SK-N-SH treated with all-trans-retinoic acid at 6 μM for 48 hours (cell line): ENCODE measurements at places on chromosomes 5 and 9.

GRCh38 chr5:172658961-172659501, 18.0 kb downstream of the NEURL1B start:
- ATAC-seq = peak; percentile 84

- no peak for ATAC-seq
Observed at GRCh38 chr5:171397599-171397998, 9.9 kb downstream of the NPM1 start.

DNA sequence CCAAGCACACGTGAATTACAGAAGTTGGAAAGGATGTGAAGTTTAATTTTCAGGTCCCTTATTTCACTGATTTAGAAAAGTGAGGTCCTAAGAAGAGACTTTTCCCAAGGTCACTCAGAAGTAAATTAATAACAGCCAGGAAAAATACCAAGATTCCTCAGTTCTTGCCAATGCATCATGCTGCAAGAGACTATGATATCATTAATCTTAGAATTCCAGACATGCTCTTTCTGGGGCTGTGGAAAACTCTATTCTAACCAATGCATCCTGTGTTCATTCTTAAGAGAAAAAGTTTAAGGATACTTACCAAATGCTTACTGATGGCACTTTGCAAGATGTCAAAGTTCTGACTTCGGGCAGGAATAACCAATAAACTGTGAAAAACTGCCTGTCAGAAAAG, 42.8 kb downstream of the TEX10 start:
- peak; percentile 82 for ATAC-seq

DNA sequence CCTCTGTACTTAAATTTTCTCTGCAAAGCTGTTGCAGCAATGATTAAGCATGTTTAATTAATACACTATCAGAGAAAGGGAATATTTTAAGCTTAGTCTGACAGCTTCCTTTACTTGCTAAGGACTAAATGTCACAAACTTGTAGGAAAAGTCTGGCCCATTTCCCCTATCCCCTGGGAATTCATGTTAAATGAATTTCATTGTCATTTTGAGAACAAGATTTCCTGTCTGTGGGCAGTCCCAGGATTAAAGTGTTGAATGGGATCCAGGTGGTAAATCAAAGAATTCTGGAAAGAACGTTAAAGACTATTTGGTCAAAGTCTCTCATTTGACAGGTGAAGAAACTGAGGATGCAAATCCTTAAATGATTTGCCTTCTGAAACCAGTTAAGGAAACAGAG, 214.8 kb downstream of the MPDZ start:
- no peak for ATAC-seq

GRCh38 chr9:70580606-70581195, 166.2 kb upstream of the KLF9 start:
- ATAC-seq = no peak

DNA sequence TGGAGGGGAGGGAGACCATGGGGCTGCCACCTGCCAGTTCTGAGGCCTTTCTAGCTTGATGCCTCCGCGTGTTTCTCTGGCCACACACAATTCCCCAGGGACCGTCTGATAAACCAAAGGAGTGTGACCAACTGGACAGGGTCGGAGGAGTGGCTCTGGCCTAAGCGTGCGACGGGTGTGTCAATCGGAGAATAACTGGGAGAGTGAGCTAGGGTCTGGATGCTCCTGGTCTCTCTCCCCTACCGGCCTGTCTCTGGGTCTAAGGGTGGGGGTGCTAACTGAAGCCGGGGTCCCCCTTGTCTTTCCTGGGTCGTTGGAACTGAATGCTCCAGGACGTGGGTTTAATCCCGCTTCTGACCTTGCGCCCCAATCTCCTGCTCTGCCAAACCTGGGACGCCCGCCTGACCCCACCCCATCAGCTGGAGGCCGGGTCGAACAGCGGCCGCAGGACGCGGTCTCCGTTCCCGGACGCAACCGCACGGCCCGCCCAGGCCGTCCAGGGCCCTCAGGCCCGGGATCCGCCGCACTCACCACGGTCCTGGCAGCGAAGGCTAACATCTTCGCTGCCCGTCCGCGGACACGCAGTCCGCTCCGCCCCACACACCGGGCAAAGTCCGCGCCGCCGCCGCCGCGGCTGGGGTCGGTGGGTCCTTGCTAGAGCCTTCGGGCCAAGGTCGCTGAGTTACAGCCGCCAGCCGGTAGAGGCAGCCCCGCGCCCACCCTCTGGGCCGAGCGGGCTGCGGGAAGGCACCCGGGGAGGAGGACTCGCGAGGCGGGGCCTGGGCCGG, 447 bp downstream of the CRAT start:
- peak; percentile 50 for ATAC-seq

DNA sequence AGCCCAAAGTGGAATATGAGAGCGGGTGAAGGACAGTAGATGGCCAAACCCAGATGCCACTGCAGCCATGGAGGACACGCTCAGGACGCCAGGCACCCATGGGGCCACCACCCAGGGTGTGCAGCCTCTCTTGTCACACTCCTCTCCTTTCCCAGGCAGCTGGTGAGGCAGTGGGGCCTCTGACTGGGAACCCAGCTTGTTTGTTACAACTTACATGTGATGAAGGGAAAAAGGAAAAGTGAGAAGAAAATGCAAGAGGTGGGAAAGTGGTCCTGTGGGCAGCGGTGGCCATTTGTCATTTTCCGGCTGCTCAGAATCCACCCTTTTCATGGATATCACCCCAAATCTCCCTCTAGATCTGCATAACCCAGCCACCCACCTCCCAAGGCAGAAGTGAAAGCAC, 62.7 kb upstream of the UNC5A start:
- ATAC-seq = no peak

- peak; percentile 66; the same call in 1 of the 3 replicates for ATAC-seq
Observed at GRCh38 chr5:148125641-148126040, 42.7 kb upstream of the SPINK14 start.

DNA sequence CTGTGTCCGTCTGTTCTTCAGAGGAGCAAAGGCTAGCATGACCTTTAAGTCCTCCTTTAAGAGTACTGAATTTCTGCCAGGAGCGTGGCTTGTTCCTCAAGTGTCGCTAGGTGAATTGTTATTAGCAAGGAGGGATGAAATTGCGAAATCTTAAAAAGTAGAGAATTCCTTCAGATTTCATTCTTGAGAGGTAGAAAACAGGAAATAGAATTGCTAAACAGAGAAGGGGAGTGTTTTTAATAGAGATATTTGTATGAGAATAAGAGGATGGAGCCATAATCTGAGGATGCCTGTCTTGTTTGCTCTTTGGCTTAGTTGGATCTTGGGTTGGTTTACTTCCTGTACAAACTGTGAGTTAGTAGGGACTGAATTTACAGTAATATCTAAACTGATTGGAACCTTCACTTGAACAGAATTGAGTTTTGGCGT, 39.2 kb downstream of the EXOSC2 start:
- no peak for ATAC-seq

GRCh38 chr9:125137200-125137599, 6.1 kb downstream of the SCAI start:
- ATAC-seq = peak; percentile 93

- peak; percentile 92 for ATAC-seq
Observed at GRCh38 chr9:129550199-129550839, 70.6 kb downstream of the C9orf50 start.

DNA sequence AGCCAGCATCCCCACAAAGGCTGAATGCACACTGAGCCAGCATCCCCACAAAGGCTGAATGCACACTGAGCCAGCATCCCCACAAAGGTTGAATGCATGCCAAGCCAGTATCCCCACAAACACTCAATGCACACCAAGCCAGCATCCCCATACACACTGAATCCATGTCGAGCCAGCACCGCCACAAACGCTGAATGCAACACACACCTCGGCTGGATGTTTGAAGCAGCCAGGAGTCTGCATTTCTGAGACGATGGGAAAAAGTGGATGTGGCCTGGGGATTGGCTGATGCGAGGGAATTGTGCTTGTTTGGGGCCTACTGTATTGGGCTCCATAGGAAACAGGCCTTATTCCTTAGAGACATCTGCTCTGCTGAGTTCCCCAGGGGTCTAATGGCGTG, 30.9 kb upstream of the CEP72 start:
- no peak for ATAC-seq

DNA sequence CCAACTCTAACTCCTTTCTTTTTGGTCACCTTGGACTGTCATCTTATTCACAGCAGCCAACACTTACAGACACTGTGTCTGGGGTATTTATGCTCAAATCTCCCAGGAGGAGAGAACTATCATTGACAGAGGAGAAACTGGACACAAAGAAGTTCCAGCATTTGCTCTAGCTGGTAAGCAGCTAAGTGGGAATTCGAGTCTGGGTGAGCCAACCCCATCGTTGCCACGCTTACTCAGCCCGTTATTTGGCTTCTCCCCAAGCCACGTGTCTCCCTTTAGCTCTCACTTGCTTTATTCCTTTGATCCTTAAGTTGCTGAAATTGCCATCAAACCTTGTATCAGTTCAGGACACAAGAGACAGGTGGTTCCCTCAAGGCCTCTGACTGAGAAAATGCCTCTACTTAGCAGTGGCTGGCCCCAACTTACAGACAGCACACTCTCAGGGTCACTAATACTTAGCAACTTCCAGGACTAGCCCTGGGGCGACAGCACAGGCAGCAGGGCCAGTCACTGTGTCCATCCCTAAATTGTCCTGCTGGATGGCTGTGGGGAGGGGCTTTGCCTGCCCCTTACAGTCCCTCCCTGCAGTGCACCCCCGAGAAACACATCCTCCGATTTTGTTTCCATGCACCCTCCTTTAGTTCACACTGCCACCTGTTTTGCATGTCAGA, 1.4 kb downstream of the SLC36A2 start:
- peak; percentile 32; the same call in 1 of the 3 replicates for ATAC-seq

DNA sequence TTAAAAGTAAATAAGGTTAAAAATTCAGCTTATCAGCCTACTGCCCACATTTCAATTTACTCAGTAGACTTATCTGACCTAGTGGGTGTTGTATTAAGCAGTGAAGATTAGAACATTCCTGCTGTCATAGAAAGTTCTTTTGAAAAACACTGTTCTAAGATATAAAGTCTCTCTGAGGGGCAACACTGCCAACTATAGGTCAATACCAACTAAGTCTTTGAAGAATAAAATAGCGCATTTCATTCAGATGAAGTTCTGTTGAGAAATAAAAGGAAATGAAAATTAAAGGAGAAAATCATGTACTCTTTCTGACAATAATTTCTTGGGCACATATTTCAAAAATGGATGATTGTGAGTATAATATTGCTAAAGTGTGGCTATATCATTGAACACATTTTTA, 86.8 kb downstream of the PTPRD start:
- ATAC-seq = no peak

DNA sequence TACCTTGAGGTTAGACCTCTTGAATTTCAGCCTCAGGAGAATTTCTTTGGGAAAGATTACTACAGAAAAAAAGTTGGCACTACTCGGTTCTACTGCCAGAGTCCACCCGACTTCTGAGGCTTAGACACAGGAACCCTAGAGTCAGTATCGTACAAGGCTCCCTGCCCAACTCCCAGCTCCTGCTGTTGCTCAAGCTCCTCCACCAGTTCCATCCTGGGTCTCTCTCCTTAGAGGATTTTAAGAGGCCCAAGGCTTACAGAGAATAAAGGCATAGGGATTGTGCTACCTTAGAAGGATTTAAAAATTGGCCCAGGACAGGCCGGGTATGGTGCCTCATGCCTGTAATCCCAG, 29.0 kb upstream of the SSBP2 start:
- ATAC-seq = no peak

DNA sequence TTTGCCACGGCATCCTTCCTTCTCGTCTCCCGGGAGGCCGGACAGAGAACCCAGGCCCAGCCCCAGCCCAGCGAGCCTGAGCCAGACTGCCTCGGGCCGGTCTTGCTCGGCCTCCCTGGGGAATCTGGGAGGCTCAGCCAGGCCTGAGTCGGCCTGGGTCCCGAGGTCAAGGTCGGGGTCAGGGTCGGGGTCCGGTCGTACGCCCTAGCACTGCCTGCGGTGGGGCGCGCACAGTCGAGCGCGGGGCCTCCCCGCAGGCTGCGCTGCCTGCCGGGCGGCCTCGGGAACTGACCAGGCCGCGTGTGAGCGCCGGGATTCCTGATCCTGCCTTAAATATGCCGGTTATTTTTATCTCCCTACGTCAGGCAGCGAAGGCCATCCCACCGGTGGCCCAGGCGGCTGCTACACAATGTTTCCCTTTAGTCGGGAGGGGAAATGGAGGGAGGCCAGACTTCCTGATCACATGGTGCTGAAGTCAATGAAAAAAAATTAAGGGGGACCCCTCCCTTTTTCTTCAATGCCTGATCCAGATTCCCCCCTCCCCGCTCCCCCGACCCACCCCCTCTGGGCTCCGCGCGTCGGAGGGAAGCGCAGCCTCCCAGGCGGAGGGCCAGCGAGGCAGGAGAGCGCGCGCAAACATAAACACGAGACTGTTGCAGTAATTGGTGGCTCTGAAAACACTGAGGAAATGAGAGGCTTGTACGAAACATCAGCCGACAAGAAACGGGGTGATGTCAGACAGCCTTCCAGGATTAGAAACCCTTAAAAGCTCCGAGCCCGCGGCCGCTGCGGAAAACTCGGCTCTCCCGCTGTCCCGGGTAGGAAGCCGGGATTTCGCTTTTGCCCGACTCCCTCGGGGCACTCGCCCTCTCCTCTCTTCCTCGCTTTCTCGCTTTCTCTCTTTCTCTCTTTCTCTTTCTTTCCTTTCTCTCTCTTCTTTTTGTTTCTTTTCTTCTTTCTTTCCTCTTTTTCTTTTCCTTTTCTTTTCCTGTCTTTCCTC, 148.2 kb upstream of the KLF4 start:
- ATAC-seq = peak; percentile 81

GRCh38 chr9:127931092-127931881, 710 bp upstream of the PIP5KL1 start:
- ATAC-seq = peak; percentile 46

GRCh38 chr9:12964271-12964670, 189.5 kb downstream of the LURAP1L start:
- ATAC-seq = no peak

DNA sequence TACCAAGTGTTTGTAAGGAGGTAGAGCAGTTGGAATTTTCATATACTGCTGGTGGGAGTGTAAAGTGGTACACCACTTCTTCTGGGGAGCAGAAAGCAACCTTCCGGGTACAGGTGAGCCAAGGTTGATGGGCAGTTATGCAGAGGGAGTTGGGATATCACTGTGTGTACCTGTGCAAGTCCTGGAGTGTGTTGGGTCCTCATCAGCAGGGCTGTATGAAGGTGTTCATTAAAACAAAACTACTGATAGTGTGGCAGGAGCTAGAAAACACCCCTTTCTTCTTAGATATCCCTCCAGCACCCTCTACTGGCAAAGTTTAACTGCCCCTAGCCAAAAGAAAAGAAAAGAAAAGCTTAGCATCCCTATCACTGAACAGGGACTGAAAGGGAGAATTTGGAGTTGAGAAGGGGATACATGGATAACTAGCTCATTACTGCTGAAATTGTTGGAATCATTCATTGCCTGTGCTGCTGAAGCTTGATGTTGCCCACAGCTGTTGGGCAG, 10.7 kb downstream of the MARCHF6 start:
- no peak for ATAC-seq

DNA sequence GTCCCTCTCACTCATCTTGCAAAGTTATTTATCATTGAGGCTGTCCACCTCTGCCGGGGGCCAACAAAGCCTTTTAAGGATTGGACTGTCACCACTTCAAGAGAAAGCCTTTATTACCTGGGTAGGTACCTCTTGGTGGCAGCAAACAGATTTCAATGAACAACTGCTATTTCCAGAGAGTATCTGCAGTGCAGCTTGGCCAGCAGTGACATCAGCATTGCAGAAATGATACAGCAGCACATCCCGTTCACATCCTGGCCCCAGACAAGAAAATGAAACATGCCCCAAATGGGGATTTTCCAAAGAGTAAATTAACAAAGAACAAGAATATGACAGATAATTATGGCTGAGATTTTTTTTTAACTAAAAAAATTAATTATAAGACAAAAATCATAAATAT, 2.3 kb upstream of the SPATA6L start:
- no peak for ATAC-seq
